ENCODE measurements at places on chromosomes 6 and 20.

DNA sequence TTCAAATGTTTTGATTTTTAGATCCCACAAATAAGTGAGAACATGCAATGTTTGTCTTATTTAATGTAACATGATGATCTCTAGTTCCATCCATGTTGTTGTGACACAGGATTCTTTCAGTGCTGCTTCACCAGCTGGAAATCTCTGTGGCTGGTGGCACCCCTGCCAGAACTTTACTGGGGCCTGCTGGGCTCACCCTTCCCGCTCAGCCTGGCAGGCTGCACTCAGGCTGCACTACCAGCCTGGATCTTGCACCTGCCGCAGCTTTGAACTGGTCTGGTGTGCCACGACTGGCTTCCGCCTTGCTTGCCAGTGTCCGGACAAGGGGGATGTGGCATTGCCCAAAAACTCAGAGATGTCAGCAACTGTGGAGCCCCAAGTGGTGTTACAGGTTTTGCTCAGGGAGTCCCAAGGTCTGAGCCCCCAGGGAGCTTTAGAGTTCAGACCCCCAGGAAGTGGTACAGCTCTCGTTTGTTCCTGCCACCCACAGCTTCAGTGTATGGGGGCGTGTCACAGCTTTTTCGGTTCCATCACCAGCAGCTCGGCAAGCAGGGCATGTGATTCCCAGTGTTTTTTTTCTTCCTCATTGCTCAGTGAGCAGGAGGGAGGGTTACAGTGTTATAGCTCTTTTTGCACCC, 72.3 kb upstream of the SYNCRIP start:
- DNase-seq, result no peak

DNA sequence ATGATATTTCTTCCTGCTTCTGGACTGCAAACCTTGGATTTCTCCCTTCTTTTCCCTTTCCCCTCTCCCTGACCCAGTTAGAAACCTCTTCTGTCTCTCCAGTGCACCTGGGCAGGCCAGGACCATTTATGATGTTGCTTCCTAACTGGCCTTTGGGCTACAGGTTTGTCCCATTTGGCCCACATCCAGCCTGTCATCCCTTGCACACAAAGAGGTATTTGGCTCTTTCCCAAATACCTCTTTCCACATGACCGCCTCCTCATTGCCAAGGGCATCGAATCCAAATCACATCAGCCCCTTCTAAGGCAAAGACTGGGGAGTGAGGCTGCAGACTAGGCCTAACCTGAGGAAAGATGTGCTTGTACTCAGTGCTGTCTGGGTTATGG, 13.6 kb downstream of the FGD2 start:
- no peak for DNase-seq

DNA sequence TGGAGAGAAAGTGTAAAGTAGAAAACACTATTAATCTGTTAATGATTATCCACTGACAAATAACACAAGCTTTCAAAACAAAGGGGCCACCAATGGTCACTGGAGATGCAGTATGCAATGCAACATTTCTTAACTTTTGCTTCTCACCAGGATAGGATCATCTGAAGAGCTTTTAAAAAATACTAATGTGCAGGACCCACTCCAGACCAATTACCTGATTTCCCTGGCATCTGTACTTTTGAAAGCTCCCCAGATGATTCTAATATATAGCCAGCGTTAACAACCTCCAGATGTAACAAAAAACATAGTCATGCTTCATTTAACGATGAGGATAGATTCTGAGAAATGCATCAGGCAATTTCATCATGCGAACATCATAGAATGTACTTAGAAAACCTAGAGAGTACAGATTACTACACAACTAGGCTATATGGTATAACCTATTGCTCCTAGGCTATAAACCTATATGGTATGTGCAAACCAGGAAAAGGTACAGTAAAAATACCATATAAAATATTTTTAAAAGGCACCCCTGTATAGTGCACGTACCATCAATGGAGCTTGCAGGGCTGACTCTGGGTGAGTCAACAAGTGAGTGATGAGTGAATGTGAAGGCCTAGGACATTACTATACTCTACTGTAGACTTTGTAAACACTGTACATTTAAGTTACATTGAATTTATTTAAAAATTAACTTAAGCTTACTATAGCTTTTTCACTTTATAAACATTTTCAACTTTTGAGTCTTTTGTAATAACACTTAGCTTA, 69.2 kb downstream of the ATG5 start:
- DNase-seq, result no peak

- no peak for DNase-seq
Measured at GRCh38 chr6:61989616-61990015, 296.4 kb downstream of the KHDRBS2 start.

DNA sequence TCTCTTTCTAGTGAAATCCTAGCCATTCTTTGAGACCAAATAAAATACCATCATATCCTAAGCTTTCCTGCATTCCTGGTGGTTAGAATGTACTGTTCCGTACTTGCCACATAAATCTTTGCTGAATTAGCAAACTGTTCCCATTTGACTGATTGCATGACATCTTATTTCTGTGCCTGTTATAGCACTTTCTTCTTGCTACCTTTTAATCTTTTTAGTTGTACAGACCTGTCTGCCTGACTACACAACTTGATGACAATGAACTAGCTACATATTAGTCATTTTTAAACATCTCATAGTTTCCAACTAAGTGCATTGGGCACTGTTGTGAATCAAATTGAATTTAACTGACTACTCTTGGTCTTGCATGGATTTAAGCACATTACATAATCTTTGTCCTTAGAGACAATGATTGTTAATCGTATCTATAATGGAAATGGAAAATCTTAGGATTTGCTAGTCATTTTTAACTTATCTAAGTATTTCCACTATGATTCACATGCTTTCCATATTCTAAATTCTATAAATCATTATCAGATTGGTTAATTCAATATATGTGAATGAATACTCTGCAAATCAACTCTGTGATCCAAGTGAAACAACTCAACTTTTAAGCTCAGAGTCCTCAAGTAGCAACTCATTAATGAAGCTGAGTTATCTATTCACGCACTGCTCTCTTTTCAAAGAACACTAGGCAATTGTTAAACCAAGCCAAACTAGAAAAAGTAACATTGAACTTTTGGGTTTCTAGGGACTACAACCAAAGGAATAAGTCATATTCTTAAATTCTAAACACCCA, 109.0 kb downstream of the TNFRSF21 start:
- DNase-seq, result no peak

DNA sequence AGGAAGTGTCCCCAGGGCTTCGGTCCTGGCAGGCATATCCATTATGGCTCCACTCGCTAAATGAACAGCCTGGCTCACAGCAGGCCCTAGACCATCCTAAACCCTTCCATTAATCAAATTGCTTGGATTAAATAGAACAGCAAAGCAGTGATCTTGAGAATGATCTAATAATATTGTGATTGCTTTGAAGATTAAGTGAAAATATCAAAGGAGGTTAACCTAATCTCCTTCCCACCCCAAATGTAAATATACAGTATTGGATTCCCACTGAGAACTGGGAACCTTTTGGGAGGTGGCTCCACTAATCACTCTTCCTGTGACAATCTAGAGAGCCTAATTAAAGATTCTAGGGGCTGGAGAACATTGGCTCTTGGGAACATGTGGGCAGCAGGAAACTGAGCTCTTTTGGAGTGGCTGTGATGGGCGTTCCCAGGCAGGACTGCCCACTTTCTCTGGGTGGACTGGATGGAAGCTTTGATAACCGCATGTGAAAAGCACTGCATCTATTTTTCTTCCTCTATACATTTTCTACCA, 68.3 kb upstream of the FRMD1 start:
- DNase-seq, result no peak

- no peak for DNase-seq
Measured at GRCh38 chr20:7195704-7196103, 428.2 kb downstream of the BMP2 start.
